ENCODE measurements at places on chromosomes 7 and 10.
A peak's percentile ranks its signal among the peaks of the same experiment; 100 is the strongest.

- no peak for DNase-seq
Observed at GRCh38 chr10:121735263-121735662, 137.0 kb upstream of the FGFR2 start.

- DNase-seq = no peak
Observed at GRCh38 chr7:68868978-68869377, 729.3 kb upstream of the AUTS2 start.

GRCh38 chr7:113800826-113801225 lies 118.0 kb downstream of the PPP1R3A start:
- DNase-seq = no peak

GRCh38 chr10:78623578-78624215 lies 445.1 kb upstream of the ZMIZ1 start:
- no peak for DNase-seq

- DNase-seq = no peak
Observed at GRCh38 chr7:111224354-111225231, 133.7 kb downstream of the LRRN3 start.

GRCh38 chr10:102185811-102186527 lies 33.8 kb downstream of the NOLC1 start:
- no peak for DNase-seq

GRCh38 chr7:65304175-65304574 lies 69.5 kb upstream of the ZNF92 start:
- no peak for DNase-seq

DNA sequence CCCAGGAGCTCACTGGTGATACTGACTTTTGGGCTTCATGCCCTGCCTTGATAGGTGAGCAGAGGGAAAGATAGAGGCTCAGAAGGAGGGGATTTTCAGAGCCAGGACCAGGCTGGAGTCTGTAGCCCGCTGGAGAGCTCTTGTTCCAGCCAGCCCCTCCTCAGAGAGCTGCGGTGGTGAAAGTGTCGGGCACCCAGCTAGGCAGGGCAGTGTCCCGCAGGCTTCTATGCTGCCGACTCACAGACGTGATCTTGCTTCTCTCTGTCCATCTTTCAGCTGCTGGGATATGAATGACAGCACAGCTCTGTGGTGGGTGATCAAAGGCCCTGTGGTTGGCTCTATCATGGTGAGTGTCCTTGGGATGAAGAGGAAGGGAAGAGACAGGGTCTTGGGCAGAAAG lies 35.2 kb downstream of the ADCYAP1R1 start:
- DNase-seq = no peak

- DNase-seq = no peak
Observed at GRCh38 chr7:43584195-43584586, 1.3 kb downstream of the STK17A start.

GRCh38 chr10:49112851-49113250 lies 2.5 kb downstream of the VSTM4 start:
- no peak for DNase-seq

- no peak for DNase-seq
Observed at GRCh38 chr10:58444321-58444720, 59.1 kb downstream of the TFAM start.

DNA sequence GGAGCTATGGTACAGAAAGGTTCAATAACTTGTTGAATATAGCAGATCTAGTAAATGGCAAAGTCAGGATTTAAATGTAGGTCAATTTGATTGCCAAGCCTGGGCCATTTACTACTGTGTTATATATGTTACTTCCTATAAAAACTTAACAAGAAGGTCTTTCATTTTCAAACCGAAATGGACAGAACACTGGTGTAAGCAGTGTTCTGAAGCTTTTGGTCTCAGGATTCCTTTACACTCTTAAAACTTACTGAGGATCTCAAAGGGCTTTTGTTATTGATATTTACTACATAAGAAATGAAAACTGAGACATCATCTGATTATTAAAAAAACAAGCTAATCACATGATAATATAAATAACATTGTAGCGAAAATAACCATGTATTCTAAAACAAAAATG lies 114.7 kb downstream of the PTEN start:
- DNase-seq = no peak

GRCh38 chr7:23404546-23405239 lies 65.6 kb downstream of the IGF2BP3 start:
- peak; percentile 17 for DNase-seq

DNA sequence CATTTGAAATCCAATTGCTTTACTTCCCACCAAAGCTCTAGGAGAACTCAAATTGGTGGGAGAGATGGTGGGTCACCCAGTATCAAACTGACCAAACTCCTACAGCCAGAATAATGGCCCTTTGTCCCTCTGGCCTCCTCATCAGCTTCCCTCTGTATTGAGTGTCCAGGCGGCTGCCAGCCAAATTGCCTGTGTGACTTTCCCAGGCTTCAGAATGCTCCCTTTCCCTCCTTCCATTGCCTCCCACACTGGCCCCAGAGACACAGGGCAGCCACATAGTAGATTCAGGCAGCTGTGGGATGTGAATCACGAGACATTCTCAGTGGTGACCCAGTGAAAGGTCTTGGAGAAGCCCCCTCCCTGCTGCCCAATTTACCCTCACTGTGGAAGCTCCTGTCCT lies 12.7 kb upstream of the VDAC2 start:
- no peak for DNase-seq

GRCh38 chr10:130045091-130045652 lies 65.5 kb downstream of the C10orf143 start:
- DNase-seq = no peak

DNA sequence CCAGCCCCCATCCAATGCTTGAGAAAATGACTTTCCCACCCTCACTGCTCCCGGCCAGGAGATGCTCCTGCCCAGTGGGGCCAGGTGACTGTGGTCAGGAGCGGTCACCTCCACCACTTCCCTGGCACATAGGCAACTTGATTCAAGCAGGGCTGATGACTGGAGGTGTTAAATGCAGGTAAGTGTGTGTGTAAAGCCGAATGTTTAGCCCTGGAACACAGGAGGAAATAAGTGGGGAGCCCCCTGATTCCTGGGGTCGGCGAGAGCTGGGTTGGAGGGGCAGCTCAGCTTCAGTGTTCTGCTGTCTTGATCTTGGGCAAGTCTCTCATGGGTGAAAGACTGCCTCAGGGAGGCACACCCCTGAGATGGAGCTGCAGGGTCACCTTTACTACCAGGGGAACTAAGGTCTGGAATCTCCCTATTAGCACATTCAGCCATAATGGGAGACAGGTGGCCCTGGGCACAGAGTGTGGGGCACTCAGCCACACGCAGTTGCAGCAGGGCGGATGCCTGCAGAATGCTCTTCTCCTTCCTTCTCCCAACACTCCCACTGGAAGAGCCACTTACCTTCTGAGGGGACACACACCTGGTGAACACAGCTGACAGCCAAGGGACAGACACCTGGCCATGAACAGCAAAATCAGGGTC lies 124.1 kb downstream of the PTPN20 start:
- DNase-seq = no peak

DNA sequence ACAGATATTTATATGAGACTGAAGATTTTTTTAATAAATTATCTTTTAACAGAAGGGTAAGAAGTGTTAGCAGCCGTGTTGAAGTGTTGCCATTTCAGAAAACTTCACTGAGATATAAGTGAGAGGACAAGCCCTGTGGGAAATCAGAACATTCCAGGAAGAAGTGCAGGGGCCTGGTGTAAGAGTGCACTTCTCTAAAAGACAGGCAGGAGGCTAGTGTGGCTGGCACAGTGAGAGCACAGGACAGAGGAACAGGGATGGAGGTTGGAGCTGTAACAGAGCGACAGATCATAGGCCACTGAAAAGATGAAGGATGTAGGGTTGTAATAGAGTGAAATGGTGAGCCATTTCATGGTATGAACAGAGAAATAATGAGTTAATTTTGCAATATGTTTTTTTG lies 608.9 kb downstream of the SORCS1 start:
- DNase-seq = no peak

DNA sequence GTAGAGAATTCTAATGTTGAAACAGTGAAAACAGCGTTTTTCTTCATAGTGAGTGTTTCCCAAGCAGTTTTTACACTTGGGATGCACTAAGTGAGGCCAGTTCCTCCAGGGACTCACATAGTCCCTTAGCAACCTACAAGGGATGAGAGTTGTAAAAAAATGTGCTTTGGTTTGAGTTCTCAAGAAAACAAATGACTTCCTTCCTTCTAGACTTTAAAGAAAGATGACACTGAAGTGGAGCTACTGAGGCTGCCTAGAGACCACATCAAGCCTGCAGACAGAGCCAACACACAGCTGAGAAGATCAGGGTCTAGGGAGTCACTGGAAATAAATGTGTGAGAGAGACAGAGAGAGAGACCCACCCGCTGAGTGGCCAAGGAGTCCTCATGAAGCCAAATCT lies 264.4 kb downstream of the TNS3 start:
- DNase-seq = no peak

- DNase-seq = no peak
Observed at GRCh38 chr7:132453826-132454225, 122.4 kb downstream of the PLXNA4 start.

DNA sequence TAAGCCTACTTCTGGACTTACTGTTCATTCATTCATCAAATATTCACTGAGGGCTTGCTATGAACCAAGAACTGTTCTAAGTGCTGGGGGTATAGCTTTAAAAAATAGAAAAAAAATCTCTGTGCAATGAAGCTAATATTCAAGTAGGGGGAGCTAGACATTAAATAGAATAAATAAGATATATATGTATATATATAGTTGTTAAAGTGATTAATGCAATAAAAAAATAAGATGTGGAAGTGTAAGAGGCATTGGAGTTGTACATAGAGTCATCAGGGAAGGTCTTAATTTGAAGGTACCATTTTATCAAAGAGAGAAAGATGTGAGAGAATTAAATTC lies 181.2 kb upstream of the AGR3 start:
- DNase-seq = no peak

GRCh38 chr7:148962440-148962822 lies 65.9 kb downstream of the PDIA4 start:
- DNase-seq = no peak

DNA sequence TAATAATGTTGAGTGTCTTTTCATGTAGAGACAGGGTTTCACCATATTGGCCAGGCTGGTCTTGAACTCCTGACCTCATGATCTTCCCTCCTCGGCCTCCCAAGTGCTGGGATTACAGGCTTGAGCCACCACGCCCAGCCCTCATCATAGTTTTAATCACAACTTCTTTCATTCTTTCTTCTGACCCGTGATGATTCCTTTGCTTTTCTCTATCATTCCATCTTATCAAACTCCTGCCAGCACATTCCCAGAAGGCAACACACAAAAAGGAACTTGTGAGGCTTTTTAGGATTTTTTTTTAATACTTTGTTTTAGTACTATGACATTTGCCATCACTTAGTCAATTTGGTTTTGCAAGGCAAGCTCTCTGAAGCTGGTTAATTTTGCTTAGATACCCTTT lies 77.5 kb upstream of the MEOX2 start:
- no peak for DNase-seq

- DNase-seq = no peak
Observed at GRCh38 chr10:30993155-30993554, 38.5 kb downstream of the ZNF438 start.

DNA sequence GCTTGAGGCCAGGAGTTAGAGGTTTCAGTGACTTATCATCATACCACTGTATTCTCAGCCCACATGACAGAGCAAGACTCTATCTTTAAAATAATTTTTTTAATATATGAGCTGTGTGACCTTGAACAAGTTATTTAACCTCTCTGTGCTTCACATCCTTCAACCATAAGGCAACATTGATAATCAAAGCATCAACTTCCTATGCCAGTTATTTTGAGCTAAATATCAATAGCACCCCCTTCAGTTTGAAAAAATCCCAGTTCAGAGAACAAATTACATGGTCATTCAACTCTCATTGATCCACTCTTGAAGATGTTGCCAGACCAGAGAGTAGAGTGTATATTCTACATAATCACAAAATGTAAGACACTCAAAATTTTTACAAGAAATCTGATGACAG lies 53.0 kb downstream of the ASNS start:
- DNase-seq = no peak

- no peak for DNase-seq
Observed at GRCh38 chr10:35456153-35456720, 119.9 kb downstream of the CCNY start.

DNA sequence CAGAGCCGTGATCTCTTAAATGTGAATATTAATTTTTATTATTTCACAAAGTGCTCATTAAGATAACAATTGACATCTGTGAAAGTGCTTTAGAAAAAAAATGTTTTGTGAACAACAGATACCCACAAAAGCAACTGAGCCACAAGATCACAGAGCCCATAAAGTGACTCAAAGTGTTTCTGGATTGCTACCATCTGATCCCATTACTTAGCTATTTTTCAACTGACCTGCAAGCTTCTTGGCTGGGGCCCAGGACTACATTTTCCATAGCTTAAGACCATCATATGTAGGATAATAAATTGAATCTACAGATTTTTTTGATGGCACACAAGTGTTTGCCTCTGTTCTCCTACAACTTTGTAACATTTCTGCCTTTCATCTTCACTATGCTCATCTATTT lies 674.4 kb downstream of the PHTF2 start:
- no peak for DNase-seq

GRCh38 chr10:131532745-131533341 lies 221.3 kb upstream of the TCERG1L start:
- DNase-seq = no peak

DNA sequence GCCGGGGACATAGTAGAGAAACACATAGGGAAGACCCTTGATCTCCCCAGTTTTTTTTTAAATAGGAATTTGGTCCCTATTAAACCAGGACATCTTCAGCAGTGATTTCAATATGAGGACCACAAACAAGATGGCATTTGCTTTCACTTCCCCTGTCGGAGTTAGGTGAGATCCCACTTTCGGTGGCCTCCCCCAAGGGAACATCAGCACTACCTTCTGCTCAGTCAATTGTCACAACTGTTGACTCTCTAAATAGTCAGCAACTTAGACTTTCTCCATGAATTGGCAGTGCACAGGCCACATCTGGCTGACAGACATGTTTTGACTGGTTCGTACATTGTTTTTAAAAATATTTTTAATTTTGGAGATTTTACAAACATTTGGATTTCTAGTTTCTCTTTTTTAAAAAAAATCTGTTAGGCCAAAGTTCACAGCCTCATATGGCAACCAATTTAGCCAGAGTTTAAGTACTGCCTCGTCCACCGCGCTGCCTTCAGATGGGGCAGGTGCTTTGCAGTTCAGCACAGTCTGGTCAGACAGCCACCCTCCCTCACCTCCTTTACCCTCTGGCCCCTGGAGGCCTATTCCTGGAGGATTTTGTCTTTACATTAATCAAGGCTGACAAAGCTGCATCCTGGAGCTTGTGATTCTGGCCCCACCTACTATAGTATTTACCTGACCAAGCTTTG lies 139.2 kb upstream of the PRR15 start:
- DNase-seq = no peak

GRCh38 chr7:73879977-73880681 lies 19.2 kb downstream of the TMEM270 start:
- DNase-seq = no peak

GRCh38 chr7:29596593-29597178 lies 33.1 kb downstream of the PRR15 start:
- DNase-seq = no peak

DNA sequence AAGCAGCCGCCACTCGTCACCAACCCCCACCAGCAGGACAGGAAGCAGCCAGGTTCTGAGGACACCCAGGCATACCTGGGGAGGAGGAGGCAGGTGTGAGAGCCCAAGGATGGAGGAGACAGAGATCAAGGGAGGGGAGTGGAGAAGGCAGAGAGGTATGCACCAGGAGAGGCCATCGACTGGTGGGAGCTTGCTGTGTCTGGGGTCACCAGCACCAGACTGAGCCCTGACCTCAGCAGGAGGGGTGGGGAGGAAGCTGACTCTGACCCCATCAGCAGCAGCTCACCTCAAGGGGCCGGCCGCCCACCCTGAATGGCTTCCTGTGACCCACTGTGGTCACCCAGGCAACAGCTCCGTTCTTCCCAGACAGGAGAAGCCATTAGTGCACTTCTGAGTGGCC lies 7.8 kb downstream of the VIPR2 start:
- DNase-seq = no peak
